ENCODE measurements at places on chromosomes 6 and 20.

- DNase-seq: no peak
Observed at GRCh38 chr20:22320245-22320915, 264.0 kb downstream of the FOXA2 start.

- no peak for DNase-seq
Observed at GRCh38 chr6:156731396-156731795, 45.8 kb upstream of the ARID1B start.

DNA sequence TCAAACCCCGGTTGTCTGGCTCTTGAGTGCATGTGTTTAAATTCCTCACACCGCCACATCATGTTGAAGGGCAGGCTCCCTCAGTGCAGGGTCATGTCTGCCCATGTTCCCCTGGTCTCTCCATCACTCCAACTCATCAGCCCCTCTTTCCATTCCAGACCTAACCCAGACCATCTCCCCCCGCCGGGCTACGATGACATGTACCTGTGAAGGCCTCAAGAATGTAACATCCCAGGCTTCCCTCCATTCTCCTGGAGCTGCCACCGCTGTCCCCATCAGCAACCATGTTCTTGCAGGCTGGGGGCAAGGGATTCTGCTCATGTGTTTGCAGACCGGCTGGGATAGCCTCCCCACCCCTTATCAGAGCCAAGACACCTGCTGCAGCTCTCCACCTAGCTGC is 19.9 kb downstream of the TMEM74B start:
- DNase-seq: no peak

DNA sequence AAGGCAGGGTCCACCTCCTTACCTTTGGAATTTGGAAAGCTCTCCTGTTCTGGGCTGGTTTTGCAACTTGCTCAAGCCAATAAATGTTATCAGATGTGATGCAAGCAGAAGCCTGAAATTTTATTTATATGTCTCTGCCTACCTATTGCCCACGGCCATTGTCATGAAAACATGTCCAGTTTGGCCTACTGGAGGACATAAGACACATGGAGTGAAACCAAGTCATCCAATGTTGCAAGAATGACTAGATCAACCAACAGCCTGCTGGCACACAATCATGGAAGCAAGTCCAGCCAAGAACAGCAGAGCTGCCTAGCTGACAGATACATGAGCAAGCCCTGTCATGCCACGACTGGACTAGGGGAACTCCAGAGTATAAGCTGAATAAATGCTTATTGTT is 56.7 kb upstream of the IRAK1BP1 start:
- DNase-seq: no peak

DNA sequence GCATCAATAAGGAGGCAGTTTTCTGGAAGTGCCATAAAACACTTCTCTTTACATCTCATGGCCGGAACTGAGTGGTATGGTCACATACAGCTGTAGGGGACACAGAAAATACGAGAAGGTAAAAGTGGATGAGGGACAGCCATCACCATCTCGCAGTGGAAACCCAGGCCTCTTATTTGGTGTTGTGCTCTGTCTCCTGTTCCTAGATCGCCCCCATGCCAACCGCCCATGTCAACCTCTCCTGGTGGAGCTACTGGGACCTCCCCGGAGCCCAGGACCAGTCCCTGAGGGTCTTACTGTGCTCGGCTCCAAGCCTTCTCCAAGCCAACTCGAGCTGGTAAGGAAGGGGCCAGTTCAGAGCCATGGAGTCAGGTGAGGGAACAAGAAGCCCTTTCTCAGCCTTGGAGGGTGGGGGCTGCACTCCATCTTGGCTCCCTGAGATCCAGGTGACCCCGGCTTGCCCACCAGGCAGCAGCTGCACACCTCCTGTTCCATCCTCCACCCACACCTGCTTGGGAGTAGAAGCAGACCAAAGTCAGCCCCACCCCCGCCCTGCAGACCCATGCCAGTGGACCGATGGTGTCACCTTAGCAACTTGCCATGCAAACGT is 149.0 kb upstream of the CST7 start:
- no peak for DNase-seq

DNA sequence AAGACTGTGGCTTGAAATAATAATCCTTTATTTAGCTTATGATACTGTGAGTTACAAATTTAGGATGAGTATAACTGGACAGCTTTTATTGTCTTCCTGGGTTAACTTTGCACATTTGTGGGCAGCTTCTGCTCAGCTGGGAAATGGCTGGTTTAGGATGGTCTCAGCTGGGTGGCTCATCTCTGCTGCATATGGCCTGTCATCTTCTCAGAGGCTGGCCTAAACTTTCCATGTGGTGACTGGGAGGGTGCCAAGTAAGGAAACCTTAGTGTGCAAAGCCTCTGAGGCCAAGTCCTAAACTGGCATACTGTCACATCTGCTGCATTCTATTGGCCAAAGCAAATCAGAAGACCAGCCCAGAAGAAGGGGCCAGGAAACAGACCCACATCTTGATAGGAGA is 40.2 kb downstream of the BTBD3 start:
- no peak for DNase-seq

- no peak for DNase-seq
Observed at GRCh38 chr6:104187616-104188015, 672.1 kb downstream of the HACE1 start.

- DNase-seq: no peak
Observed at GRCh38 chr6:56420296-56420695, 172.9 kb upstream of the COL21A1 start.

DNA sequence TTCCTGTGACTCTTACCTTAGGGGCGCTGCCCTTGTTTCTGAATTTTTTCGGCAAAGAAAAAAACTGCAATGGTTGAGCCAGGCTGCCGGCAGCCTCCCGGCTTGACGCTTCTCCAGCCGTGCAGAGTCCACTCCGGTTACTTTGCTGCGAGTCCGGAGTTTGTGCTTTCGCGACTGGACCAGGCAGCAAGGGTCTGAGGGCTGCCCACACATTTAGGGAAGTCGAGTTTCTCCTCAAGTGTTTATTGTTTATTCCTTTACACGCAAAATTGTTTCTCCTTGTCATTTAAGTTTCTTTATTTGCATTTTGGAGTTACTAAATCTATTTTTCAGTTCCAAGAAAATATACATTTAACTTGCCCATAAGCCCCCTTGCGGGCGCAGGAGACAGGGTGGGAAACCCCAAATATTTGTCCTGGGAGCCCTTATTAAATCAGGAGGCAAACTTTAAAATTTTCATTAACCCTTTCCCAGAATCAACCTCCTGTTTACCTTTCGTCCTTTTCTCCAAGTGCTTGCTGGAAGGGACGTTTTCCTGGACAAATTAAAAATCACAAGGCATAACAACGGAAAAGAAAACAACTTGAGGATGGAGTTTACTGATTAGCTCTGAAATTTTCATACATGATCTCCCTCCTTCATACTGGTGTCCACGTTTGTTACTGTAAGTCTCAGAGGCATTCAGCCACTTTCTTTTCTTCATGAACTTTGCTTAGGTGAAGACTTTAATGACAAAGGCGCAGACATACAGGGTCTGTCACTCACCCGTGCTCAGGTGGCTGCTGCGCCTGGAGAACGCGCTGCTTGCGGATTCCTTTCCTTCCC is 1.7 kb upstream of the PDE10A start:
- no peak for DNase-seq

DNA sequence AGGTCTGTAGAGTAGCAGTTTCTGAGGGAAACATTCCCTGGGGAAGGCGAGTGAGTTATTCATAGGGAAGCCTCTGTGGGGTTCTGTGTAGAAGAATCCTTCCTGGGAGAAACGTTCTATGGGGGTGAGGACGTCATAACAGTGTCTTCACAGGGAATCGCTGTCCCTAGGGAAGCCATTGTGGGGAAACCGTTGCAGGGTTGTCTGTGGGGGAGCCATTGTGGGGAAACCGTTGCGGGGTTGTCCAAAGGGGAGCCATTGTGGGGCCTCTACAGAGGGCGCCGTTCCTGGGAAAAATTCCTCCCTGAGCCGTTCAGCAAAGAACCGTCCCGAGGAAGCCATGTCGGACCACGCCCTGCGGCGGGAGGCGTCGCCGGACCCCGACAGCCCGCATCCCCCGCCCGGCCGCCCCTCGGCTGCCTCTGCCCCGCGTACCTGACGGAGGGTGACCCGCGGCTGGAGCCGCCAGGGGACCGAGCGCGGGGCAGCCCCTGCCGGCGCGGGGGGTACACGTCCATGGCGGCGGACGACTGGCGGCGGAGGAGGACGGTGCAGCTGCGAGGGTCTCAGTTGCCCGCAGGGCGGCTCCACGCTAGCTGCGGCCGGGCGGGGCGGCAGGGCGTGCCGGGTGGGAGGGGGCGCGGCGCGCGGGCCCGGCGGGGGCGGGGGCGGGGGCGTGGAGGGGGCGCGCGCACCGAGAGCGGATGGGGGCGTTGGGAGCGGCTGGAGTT is at the start of gene DNAAF9:
Gene DNAAF9 (minus strand): TSS at position 630 of the 731 bp plus-strand sequence. CDS start 112 bp downstream, at position 518.
- peak; percentile 68 for DNase-seq

GRCh38 chr6:158717341-158718330 is 67.8 kb downstream of the SYTL3 start:
- no peak for DNase-seq

- DNase-seq: no peak
Observed at GRCh38 chr6:109121411-109121810, 26.1 kb downstream of the CEP57L1 start.

- no peak for DNase-seq
Observed at GRCh38 chr20:2528671-2529271, 7.6 kb upstream of the TMC2 start.

DNA sequence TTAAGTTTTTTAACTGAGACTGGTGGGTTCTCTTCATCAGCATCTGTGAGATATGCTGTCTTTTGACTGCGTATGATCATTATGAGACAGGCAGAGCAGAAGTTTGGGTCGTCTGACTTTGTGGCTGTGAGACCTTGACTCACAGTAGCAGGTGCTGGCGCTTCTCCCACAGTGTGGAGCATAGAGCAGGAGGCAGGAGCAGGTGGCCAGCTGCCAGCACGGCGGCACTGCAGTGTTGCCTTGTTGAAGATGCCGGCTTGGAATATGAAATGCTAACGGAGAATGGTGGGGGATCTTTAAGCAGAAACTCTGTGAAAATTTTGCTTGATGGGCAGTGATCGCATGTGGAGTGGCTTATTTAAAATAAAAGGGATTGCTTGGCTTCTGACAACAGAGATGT is 105.0 kb downstream of the TIAM2 start:
- no peak for DNase-seq

- peak; percentile 74 for DNase-seq
Observed at GRCh38 chr20:53869466-53870258, 200.7 kb downstream of the BCAS1 start.

DNA sequence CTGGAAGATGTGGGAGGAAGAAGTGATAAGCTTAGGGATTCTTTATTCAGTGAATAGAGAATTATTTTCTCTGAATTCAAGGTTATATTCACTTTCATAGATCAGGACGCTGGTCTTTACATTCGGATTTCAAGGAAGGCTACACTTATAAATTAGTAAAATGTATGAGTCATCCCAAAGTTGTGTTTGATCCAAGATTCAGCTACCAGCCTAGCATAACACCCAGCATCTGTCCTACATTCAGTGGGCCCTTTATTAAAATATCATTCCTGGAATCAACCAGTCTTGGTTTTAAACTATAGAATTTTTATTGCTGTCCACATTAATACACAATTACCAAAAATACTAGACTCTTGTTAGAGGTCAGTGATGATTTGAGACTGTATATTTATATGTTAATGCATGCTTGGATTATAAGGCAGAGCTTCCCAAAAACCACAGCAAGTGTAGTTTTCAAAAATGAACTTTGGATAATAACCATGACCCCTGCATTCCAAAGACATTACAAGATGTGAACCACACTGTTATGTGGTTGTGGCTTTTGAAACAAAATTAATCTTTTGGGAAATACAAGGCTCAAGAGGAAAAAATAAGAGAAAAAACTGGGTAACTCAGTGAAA is 210.7 kb upstream of the CNR1 start:
- DNase-seq: no peak

DNA sequence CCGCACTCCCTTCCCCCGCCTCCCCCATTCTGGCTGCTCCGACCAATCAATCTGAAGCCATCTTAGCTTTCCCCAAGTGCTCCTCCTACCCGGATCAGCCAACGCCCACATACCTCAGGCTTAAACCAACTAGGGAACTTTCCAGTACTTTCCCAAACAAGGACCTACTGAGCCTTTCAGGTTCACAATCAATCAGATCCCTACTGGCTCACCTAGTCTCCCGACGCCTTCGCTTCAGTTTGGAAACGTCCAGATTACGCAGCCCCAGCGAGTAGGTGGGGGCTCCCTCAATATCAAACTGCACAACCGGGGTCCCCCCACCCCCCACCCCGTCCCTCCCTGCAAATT is 432 bp downstream of the HSPA1L start:
- peak; percentile 76 for DNase-seq

- DNase-seq: no peak
Observed at GRCh38 chr20:7596541-7596940, 343.7 kb downstream of the HAO1 start.

DNA sequence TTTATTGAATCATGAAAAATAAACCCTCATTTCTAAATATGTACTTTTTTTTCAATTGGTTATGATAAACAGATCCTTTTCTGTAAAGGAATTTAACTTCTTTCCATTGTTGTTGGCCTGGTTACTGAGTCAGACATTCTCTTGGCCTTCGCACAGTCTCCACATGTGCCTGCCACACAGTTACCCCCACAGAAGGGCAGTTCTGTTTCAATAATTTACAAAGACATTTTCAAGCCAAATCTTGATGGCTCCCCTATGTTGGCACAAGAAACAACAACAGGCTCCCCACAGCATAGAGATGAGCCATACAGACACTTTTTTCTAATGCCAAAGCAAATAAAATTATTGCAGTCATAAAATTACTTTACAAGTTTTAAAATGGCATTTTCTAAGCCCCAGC is 55.6 kb upstream of the BEND6 start:
- no peak for DNase-seq

GRCh38 chr6:94956910-94957309 is 620.4 kb upstream of the MANEA start:
- no peak for DNase-seq

DNA sequence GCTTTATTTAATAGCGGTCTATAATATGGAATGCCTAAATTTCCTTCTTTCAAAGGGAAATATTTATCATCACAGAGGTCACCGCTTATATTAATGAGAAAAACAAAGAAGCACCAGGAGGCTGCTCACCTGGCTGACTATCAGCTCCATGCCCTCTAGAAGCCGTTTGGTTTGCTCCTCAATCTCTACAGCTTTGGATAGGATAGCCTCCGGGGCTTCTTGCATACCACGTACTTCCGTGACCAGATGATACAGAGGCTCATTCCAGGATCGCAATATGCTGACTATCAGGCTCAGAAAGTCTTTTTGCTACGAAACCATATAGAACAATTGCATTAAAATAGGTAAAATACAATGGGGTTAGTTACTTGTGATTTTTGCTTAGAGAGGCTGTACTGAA is 6.8 kb downstream of the PRL start:
- no peak for DNase-seq

Data from activated T-cell treated with anti-CD3 and anti-CD28 coated beads, Interleukin-2, amount 50 U/mL, for 72 hours (primary cell).